ENCODE measurements at places on chromosomes 7 and 10.

DNA sequence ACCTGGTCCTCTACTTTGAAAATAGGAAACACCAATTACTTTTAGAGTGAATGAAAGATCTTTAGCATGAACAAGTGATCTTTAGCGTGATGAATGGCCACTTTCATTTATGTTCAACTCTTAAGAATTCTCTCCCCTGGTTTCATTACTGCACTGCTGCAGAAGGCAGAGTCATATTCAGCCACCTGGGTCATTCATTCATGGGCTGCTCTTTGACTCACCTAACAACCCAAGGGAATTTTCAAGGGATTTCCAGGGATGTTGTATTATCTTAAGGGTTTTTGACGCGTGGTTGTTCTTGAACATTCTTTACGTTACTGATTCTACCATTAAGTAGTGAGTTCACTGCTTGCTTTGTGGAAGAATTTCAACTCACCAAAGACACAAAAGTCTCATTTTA is 87.3 kb upstream of the STK17A start:
- no peak for DNase-seq

- DNase-seq: no peak
These were observed 173.6 kb downstream of the RNF133 start for GRCh38 chr7:122525355-122525754.

DNA sequence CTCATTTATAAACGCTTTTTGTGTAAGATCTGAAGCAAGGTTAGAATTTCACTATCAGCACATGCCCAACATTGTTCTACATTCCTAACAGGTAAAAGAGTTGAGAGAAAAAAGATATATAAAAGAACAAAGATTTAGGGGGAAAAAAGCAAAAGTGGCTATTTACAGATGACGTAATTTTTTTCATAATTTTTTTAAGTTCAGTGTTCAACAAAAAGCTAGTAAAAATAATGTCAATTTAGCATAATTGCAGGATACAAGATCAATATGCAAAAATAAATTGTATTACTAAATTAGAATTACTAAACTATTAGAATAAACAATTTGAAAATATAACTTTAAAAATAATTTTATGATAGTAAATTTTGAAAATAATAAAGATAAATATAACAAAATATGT is 405.0 kb downstream of the SEMA3D start:
- no peak for DNase-seq

DNA sequence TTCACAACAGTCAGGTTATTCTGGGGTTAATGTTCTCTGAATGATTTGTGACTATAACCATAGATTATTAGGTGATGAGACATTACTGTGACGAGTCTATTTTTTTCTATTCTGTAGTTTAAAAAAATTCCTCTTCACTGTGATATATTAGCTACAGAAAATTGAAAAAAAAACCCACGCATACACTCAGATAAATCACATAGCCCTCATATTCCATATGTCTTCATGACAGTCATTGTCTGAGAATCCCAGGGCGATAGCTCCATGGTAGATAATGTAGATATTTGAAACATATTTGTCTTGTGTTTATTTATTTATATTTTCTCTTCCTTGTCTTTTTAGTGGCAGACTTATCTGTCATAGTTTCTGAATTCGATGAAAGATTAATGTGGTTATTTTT is 110.0 kb downstream of the CAMK1D start:
- DNase-seq: no peak

GRCh38 chr7:129667116-129667515 is 55.6 kb downstream of the NRF1 start:
- no peak for DNase-seq

DNA sequence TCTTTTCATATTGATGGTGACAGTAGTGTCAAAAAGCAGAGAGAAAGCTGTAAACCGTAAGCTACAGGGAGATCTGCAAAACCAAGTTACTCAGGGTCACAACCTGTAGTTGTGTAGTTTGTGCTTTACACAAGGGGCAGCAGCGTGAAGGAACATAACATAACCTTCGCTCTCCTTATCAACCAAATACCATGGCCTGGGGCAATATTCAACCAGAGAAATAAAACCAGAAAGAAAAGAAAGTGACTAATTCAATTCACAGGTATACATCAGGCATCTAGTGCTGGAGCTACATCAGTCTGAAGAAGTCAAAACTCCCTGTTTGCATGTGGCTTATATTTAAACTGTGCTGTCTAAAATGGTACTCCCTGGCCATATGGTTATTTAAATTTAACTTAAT is 224.3 kb downstream of the TWIST1 start:
- no peak for DNase-seq

GRCh38 chr7:1743481-1744230 is 73.6 kb downstream of the ELFN1 start:
- DNase-seq: no peak

DNA sequence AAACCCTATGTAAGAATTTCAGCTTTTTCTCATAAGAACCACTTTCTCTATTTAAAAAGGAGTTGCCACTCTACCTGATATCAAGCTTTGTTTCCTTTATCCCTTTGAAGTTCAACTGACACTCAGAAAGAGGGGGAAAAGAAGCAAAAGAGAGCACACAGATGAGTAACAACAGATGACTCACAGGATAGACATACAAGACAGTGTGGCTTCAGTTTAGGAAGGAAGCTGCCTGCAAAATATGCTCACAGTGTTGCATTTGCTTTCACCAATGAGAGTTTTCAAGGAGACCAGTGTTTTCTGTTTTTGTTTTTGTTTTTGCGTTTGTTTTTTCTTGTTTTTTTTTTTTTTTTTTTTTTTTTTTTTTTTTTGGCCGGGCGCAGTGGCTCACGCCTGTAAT is 1181.6 kb downstream of the DNAJB9 start:
- DNase-seq: no peak

GRCh38 chr7:14309432-14309831 is 320.0 kb upstream of the ETV1 start:
- no peak for DNase-seq

GRCh38 chr10:70847659-70848360 is 32.1 kb downstream of the SGPL1 start:
- DNase-seq: no peak

DNA sequence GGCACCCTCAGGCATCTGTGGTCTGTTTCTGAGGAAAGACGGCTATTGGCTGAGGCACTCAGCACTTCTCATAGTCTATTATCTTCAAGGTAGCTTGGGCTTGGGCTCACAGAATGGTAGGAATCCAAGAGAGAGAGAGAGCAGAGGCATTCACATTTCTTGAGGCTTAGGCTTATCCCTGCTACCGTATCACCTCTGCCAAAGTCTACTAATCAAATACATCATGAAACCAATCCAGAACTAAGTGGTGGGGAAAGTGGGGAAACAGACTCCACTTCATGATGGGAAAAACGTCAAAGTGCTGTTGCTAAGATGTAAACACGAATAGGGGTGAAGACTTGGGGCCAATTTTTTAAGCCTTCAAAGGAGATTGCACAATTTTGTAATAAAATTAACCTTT is 271.1 kb upstream of the SEMA3D start:
- no peak for DNase-seq

DNA sequence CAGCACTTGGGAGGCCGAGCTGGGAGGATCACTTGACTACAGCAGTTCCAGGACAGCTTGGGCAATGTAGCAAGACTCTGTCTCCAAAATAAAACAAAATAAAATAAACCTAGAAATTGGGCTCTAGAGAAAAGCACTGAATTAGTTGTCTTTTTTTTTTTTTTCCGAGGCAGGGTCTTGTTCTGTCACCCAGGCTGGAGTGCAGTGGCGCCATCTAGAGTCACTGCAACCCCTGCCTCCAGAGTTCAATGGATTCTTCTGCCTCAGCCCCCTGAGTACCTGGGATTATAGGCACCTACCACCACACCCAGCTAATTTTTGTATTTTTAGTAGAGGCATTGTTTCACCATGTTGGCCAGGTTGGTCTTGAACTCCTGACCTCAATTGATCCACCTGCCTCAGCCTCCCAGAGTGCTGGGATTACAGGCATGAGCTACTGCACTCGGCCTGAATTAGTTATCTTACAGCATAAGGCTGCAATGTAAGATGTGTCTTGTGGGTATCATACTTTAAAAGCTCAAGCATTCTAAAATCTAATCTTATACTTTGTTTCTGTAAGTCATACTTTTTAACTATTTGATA is 12.8 kb downstream of the MEIG1 start:
- no peak for DNase-seq

- no peak for DNase-seq
These were observed 73.1 kb downstream of the BMPR1A start for GRCh38 chr10:86829472-86829871.

GRCh38 chr7:40507166-40507565 is 372.4 kb downstream of the SUGCT start:
- DNase-seq: no peak

GRCh38 chr10:95501203-95502094 is 59.7 kb downstream of the SORBS1 start:
- no peak for DNase-seq

GRCh38 chr7:85600395-85600794 is 413.5 kb upstream of the SEMA3D start:
- DNase-seq: no peak

DNA sequence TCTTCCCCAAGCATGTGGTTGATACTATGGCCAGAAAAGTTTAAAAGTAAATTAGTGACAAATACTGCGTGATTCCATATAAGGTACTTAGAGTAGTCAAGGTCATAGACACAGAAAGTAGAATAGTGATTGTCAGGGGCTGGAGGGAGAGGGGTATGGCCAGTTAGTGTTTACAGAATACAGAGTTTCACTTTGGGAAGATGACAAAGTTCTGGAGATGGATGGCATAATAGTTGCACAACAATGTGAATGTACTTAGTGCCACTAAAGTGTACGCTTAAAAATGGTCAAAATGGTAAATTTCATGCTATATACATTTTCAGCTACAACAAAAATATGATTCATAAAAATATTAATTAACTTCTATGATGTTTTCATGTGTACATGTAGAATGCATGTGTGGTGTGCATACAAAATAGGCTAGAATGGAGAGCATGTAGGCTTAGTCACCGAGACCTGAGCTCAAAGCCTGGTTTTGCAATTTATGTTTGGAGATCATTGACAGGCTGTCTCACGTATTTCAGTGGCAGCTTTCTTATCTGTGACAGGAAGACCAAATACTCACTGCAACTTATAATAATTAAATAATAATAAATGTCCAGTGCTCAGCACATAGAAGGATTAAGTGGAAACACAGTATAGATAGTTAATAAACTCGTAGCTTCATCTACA is 625.6 kb downstream of the SUGCT start:
- no peak for DNase-seq

DNA sequence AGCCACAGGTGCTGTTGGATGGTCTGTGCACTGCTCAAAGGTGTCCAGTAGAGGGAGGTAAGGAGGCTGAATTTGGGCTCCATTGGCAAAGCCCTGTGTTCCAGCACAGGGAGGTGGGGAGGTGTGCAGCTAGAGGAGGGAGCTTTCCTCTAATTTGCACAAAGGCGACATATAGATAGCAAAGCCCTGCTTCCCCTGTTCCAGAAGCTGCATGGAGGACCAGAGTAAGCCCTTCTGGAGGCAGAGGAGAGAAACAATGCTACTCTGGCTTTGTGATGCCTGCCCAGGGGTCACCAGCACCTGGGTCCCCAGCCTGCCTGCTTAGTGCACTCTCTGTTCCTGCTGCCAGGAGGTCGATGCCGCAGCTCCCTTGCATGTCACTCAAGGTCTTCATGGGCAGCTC is 3.4 kb upstream of the ARHGAP22 start:
- DNase-seq: peak; percentile 27

GRCh38 chr10:132538031-132538789 is 623 bp downstream of the INPP5A start:
- no peak for DNase-seq

- no peak for DNase-seq
These were observed 102.1 kb upstream of the ABCB5 start for GRCh38 chr7:20513341-20513740.

GRCh38 chr7:92667816-92668535 is 77.8 kb upstream of the FAM133B start:
- no peak for DNase-seq

DNA sequence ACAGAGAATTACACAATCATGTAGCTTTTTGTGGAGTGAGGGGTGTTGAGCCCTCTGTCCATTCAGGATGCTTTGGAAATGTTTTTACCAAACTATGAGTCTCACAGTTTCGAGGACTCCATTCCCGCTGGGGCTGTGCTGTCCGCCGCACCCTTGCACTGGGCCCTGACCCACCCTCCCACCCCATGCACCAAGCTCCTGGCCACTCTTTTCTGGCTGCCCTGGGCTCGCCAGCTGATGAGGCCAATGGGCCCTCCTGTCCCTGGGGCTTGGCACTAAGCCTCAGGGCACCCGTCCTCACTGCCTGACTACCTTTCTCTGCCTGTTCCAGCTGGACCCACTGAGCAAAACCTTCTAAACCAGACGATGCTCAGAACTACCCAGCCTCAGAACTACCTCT is 332.1 kb downstream of the PTPRN2 start:
- DNase-seq: no peak

GRCh38 chr7:36621396-36621795 is 102.9 kb downstream of the AOAH start:
- DNase-seq: no peak

DNA sequence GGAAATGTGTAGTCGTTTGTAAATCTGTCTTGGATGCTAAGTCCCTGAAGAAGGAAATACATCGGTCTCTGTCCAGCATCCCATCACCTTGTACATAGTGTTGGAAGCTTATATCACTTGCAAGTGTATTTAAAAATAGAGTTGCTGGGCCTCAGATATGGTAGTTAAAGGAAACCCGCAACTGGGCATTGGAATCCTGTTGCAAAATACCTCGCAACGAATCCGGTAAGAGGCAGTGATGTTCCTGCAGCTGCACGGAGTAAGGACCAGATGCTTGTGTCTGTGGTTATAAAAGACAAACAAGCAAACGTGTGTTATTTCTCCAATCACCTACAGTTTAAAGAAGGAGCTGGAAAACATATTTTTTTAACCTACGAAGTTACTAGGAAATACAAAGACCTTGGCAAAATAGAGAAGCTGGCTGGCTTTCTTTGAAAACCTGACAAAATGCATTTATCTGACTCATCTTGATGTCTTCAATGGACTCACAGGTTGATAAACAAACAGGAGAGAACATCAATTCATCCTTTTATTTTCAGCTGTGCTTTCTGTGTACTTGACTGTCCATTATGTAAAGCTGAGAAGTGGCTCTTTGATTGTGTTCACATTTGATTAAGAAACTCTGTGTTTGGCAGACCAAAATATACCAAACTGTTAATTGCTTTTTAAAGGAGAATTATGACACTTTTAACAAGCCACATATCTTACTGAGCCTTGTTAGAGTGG is 326.4 kb downstream of the SFMBT2 start:
- DNase-seq: no peak

GRCh38 chr10:10222304-10222841 is 795.3 kb upstream of the CELF2 start:
- no peak for DNase-seq

DNA sequence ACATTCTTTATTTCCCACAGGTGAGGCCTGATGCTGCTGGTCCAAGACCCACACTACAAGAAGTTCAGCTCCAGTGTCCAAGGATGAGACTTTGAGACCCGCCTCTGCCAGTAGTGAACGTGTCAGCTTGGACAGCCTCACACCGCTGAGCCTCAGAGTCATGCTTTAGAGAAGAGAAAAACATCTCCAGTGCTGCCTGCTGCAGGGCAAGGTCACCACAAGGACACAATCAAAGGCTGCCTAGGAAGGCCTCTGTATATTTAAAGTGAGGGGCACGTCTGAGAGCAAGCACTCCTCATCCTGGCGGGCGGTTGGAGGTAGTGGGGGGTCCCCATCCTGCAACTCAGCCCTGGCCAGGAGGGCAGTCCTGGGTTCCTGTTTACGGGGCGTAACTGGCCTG is 19.3 kb downstream of the FGFR2 start:
- no peak for DNase-seq

GRCh38 chr10:58843760-58844159 is 331.1 kb downstream of the BICC1 start:
- DNase-seq: no peak

Measured in stimulated activated CD4-positive, alpha-beta T cell treated with anti-CD3 and anti-CD28 coated beads, Interleukin-12 subunit alpha, Interleukin-12 subunit beta, amount 100 ng/mL, for 48 hours (primary cell).